H9 (cell line): ENCODE measurements at places on chromosomes 1 and 21.
A peak's percentile ranks its signal among the peaks of the same experiment; 100 is the strongest.

DNA sequence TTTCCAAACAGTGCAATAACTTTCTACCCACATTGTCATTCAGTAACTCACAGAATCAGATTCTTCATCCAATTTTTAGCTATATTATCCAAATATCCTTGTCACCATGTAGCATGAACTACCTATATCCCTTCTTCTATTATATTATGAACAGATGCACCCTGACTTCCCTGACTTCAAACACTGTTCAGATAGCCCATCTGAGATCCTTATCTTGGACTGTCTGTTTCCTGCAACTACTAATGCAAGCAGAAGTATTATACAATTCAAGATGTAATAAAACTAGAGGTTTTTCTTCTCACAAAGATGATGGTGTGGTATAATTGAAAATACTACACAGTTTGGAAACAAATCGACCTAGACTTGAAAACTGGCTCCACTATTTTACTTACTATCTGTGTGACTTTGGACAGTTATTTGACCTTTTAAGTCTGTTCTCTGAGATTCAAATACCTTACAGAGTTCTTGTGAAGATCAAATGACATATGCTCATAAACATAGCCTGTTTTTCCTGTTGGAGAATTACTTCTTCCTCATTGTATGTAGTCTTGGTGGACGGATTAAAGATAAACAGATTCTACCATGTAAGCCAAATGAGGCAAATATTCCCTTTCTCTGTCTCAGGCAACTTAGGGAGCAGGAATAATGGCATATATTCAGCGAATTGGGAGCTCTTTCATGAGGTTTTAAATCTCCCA lies 407.9 kb upstream of the ZRANB2 start:
- DNase-seq, result no peak

GRCh38 chr21:42685036-42685435 lies 31.6 kb downstream of the PDE9A start:
- no peak for DNase-seq

DNA sequence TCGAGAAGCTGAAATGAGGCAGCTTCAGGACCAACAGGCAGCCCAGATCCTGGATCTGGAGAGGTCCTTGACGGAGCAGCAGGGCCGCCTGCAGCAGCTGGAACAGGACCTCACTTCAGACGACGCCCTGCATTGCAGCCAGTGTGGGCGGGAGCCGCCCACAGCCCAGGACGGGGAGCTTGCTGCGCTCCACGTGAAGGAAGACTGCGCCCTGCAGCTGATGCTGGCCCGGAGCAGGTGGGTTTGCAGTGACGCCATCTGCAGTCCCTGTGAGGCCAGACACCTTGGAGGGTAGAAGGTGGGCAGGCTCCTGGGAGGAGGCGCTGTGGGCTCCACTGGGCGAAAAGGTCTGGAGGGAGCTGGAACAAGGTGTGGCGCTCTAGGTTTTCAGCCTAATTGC lies 39.7 kb downstream of the PCNT start:
- DNase-seq, result peak; percentile 43

GRCh38 chr1:36156329-36157114 lies 562 bp downstream of the MAP7D1 start:
- DNase-seq, result peak; percentile 90

- no peak for DNase-seq
These were observed 25.9 kb downstream of the RHBG start for GRCh38 chr1:156394835-156395461.

DNA sequence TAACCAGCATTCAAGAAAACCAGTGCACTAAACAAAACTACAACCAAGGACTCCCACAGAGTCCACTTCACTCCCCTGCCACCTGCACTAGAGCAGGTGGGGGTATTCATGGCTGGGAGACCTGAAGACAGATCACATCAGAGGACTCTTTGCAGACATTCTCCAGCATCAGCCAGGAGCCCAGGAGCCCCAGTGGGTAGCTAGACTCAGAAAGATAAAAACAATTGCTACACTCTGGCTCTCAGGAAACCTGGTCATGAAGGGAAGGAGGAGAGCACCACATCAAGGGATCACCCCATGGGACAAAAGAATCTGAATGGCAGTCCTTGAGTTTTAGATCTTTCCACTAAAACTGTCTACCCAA lies 472.1 kb downstream of the PLPP3 start:
- no peak for DNase-seq
